NCI-H1694 treated with DMSO at 0.1 percent for 48 hours (cell line): ENCODE measurements at places on chromosomes 1 and 21.

- DNase-seq: no peak
These were observed 124.5 kb downstream of the CRB1 start for GRCh38 chr1:197392541-197392940.

DNA sequence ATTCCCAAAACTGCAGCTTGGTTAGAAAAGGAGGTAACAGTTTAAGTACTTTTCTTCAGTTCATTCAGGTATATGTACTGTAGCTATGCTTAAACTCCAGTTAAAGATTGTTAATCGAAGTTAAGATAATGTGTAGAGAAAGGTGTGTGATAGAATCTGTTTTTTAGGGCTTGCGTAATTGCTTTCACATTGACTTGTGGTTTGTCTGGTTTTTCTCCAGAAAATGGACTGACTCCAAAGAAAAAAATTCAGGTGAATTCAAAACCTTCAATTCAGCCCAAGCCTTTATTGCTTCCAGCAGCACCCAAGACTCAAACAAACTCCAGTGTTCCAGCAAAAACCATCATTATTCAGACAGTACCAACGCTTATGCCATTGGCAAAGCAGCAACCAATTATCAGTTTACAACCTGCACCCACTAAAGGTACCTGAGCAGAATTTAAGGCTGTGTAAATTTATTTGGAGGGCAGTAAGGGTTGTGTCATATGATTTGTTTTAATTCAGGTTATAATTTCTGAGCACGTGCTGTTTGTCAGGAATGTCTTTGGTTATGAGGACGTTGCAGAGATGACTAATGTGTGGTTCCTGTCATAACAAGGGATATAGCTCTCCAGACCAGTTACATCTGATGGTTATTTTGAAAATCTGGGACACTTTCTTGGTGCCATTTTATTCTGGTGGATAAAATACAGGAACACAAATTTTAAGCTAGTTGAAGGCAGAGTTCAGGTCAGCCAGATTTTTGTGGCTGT is 26.0 kb downstream of the ATF6 start:
- no peak for DNase-seq

DNA sequence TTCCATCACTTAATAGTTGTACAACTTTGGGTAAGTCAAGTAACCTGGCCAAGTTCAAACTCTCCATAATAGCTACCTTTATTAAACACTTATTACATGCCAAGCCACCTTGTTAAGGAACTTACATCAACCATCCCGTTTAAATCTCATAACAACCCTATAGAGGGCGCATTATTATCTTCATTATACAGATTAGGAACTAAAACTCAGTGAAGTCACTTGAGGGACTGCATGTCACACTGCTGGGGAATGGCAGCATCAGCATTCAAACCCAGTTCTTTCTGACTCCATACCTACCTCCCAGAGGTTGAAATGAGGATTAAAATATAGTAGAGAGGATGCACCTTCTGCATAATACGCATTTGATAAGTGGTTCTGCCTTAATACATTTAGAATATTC is 47.1 kb upstream of the PLA2G2C start:
- DNase-seq: peak; percentile 79

DNA sequence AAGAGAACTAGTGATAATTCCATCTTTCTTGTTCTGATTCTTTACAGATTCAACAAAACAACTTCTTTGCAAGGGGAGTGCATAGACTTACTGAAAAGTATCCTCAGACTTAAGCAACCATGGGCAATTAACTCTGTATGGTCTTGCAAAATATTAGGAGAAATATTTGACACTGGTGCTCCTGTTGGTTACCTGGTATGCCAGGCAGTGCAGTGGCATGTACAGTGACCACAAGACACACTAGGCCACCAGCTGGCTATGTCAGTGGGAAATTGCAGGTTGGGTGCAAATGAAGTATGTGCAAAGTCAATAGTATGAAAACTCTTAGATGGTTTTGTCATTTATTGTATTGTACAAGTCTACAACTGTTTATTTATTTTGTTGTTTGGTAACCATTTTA is 34.5 kb downstream of the EPS15 start:
- no peak for DNase-seq

- DNase-seq: no peak
These were observed 207.3 kb downstream of the SLC45A1 start for GRCh38 chr1:8525216-8525557.

DNA sequence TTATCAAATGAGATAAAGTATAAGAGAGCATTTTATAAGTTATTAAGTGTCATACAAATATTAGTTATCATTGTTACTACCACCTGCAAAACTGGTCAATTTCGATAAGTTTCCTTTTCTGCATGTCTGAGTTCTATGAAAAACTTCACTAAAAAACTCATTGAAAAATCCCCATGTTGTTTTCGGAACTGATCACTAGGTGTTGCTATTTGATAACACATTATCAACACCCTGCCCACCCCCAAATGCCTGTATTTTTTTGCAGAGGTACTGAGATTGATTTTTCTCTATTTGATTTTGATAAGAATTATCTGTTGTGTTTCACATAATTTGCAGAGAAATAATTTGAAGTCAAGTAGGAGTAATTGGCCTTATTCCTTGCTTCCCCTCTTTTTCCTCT is 22.1 kb upstream of the DISP1 start:
- peak; percentile 16 for DNase-seq

GRCh38 chr1:162578936-162579335 is 17.4 kb downstream of the UAP1 start:
- DNase-seq: no peak

GRCh38 chr1:55204997-55205396 is 10.2 kb downstream of the USP24 start:
- no peak for DNase-seq

GRCh38 chr1:208136459-208137182 is 107.6 kb downstream of the PLXNA2 start:
- no peak for DNase-seq

DNA sequence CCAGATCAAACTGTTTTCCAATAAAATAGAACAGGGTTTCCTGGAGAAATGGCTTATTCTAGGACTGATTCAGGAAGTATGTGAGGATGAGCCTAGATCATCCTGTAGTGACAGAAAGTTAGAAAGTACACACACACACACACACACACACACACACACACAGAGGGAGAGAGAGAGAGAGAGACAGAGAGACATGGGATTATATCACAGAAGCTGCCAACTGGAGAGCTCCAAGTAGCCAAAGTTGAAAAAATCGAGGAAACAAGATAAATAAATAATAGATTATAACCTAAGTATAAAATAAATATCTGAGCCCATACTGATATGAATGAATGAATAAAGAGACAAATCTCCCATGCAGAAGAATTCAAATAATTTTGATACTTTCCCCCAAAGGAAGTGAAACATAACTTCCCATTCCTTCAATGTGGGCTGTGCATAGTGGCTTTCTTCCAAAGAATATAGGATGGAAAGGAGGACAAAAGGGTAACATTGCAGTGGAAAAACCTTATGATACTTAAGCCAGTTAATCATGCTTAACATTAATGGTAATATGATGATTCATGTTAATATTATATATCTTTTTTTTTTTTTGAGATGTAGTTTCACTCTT is 171.6 kb downstream of the NTPCR start:
- DNase-seq: no peak

- DNase-seq: no peak
These were observed 169.1 kb upstream of the EDN2 start for GRCh38 chr1:41653574-41653973.

DNA sequence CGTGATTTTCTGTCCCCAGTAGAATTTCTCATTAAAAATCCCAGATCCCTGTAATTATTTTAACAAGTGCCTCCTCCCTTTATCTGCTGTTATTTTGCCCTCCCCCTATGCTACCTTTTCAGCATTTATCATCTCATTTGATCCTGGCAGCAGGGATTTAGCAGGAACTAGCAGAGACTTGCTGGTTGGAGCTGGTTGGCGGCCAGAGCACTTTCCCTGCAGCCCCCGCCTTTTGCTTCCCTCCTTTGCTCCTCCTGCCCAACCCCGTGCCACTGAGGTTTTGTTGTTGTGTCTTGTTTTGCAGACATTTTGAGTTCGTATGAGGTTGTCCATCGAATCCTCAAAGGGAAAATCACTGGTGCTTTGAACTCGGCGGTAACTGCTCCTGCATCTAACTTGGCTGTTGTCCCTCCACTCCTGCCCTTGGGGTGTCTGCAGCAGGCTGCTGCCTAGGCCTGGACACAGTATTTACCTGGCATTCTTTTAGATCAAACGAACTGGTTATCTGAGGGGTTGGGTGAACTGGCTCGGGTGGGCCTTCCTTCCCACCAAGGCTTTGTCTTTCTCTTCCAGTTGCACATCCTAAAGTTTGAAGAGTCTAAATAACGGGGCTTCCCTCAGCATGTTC is 11.2 kb downstream of the UBE2Q1 start:
- no peak for DNase-seq
